ENCODE measurements at places on chromosomes 2 and 18. TPM values are rescaled to one million over a fixed set of nuclear protein-coding genes. Genes with fewer than 3 reads are reported as not detected.

Gene IL36RN
- 0.04 TPM for polyA plus RNA-seq

Gene MC4R
- polyA plus RNA-seq: 0.72 TPM

Gene ELP2
- polyA plus RNA-seq: 125 TPM

Gene DQX1
- polyA plus RNA-seq: 0.13 TPM

Gene ASXL3
- 9.8 TPM for polyA plus RNA-seq

Gene ZBTB7C
- polyA plus RNA-seq: 2.7 TPM

Gene FAM228A
- 0.70 TPM for polyA plus RNA-seq

Gene TCF4
- 128 TPM for polyA plus RNA-seq

Gene RFX8
- polyA plus RNA-seq: 1.1 TPM

Gene APCDD1
- 146 TPM for polyA plus RNA-seq

Gene NDC80
- polyA plus RNA-seq: 20.2 TPM

Gene G6PC2
- polyA plus RNA-seq: not detected

Gene BOLL
- polyA plus RNA-seq: not detected

Gene EFR3B
- 6.8 TPM for polyA plus RNA-seq

Gene RSAD2
- polyA plus RNA-seq: 4.8 TPM

Gene LOXHD1
- 2.0 TPM for polyA plus RNA-seq

Gene EFEMP1
- polyA plus RNA-seq: 101 TPM

Gene CAVIN2
- 121 TPM for polyA plus RNA-seq

Gene TSPYL6
- polyA plus RNA-seq: 0.21 TPM

Gene PLB1
- polyA plus RNA-seq: 2.7 TPM

Gene FOXI3
- not detected for polyA plus RNA-seq

Gene REG3A
- not detected for polyA plus RNA-seq

Gene ERMN
- 0.09 TPM for polyA plus RNA-seq

Gene NETO1
- 0.59 TPM for polyA plus RNA-seq

Gene CCL20
- 0.61 TPM for polyA plus RNA-seq

Gene PUS10
- polyA plus RNA-seq: 11.3 TPM

Gene OR6B2
- not detected for polyA plus RNA-seq

Gene OTOS
- not detected for polyA plus RNA-seq

Gene ABHD1
- 1.2 TPM for polyA plus RNA-seq

Gene SLC66A3
- 20.8 TPM for polyA plus RNA-seq

Gene FOXD4L1
- polyA plus RNA-seq: 0.14 TPM

Gene SPOPL
- polyA plus RNA-seq: 32.8 TPM

Gene ACTG2
- polyA plus RNA-seq: 29.8 TPM

Data from left lung (tissue), 14 donors.